ENCODE measurements at places on chromosomes 13 and 19.

DNA sequence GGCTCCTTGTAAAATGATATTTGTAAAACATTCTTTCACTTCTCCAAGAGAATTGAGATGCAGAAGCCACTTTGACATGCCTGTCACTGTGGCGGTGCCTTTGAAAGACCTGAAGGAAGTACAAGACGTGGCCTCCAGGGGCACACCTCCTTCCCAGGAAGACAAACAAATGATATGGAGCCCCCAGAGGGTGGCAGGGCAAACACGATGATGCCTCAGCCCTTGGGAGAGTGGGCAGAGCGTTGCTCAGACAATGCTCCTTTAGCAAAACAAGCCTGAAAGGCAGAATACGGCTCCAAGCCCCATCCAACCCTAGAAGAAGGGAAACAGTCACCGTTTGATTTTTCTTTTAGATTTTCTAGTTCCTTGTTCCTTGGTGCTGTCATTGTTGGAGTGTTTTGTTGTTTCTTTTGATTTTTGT lies 9.2 kb upstream of the ATP12A start:
- peak; percentile 21 for DNase-seq

- peak; percentile 54 for DNase-seq
Observed at GRCh38 chr19:40674291-40674690, 16.2 kb downstream of the NUMBL start.

DNA sequence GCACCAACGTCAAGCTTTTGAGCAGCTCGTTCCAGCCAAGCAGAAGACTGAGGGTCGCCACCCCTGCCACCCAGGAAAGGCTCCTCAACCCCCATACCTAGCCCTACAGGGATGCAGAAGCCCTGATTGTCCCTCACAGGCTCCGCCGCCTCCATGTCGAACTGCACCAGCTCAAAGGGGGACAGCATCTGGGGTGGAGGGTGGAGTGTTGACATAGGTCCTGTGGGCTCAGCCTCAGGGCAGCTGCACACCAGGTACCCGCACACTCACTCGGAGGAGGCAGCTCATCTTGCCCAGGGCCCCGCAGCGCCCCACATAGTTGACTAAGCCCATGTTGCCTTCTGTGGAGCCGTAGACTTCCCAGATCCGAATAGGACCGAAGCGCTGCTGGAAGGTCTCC lies 11.6 kb downstream of the SLC27A5 start:
- no peak for DNase-seq

GRCh38 chr13:110318920-110319319 lies 11.8 kb downstream of the COL4A2 start:
- DNase-seq: no peak

- no peak for DNase-seq
Observed at GRCh38 chr13:58919551-58919950, 1244.2 kb downstream of the DIAPH3 start.

DNA sequence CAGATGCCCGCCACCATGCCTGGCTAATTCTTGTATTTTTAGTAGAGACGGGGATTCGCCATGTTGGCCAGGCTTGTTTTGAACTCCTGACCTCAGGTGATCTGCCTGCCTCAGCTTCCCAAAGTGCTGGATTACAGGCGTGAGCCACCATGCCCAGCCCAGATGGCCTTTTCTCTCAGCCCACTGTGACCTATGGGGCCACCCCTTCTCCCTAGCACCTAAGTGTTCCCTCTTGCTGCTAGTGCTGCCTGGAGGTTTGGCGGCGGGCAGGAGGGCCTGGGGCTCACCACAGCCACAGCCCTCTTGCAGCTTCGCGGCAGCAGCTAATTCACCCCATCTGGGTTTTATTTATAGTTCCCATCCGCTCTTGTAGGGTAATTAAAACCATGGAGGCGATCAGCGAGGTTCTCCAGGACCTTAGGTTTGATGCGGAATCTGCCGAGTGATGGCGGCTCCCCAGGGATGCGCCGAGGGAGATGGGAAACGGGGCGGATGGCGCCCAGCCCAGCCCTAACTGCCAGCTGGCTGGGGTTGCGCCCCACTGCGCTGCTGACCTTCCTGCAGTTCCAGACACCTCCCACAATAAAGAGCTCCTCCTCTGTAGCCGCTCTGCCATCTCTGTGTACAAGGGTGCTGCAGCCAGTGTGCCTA lies 3.3 kb downstream of the REX1BD start:
- no peak for DNase-seq

GRCh38 chr13:85529218-85529594 lies 270.0 kb downstream of the SLITRK6 start:
- DNase-seq: no peak

DNA sequence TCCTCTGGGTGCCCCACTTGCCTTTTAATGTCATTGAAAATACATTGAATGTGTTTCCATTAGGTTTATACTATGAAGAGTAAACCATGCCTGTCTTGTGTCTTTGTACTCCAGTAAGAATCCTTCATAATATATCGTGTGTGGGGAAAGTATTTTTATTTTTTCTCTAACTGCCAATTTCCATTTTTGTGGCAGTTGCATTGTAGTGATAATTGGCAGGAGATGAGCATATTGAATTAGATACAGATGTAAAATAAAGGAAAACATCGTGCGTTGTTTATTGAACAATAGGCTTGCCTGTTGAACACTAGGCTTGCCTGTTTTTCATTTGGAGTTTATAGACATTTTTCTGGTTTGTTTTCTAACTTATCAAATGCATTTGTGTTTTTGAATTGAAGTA lies 218.8 kb downstream of the NBEA start:
- no peak for DNase-seq

DNA sequence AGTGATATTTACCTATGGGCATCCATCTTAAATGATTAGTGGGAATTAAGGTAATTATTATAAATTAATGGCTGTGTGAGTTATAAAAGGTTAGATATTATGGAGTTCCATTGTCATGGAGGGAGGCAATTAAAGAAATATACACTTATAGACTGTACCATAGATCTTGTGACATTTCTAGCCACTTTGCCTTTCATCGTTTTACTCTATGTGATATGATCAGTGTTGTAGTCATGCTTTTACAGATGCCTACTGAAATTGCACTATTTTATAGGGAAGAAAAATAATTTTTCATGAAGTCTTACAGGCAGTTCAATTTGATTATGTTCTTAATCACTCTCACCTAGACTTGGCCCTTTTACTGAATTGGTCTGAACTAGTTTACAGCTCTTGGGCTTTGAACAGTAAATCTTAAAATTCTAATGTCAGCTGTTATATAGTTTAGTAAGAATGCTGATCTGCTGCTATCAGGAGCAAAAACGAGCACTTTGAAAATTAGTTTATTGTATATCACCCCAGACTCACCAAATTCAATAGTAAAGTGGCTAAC lies 301.2 kb downstream of the GPC6 start:
- no peak for DNase-seq

GRCh38 chr13:111947026-111947810 lies 119.7 kb upstream of the SOX1 start:
- DNase-seq: peak; percentile 99

- no peak for DNase-seq
Observed at GRCh38 chr13:66842766-66843165, 387.4 kb downstream of the PCDH9 start.

DNA sequence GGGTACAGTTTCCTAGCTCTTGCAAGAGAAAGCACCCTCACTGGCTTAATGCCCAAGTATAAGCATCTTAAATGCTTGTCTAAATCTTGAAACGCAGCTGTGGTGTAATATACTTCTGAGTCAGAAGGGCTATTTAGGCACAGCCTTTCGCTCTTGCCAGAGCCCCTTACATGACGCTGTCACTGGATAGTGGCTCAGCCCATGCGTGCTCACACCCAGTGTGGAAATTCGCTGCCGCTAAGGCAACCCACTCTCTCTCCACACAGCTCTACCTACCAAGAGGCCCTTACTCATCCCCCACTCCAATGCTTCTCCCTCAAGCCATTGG lies 24.0 kb downstream of the UQCRFS1 start:
- peak; percentile 63 for DNase-seq

DNA sequence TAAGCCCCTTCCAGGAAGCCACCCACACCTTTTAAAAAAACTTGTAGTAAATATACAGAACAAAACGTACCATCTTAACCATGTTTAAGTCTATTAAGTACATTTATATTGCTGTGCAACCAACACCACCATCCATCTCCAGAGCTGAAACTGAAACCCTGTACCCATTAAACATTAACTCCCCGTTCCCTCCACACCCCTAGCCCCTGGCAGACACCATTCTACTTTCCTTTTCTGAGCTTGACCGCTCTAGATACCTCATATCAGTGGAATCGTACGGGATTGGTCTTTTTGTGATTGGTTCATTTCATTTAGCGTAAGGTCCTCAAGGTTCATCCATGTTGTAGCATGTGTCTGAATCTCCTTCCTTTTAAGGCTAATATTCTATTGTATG lies 13.0 kb upstream of the SPATA13 start:
- DNase-seq: no peak

GRCh38 chr19:44570984-44571684 lies 41.7 kb upstream of the CEACAM20 start:
- peak; percentile 53 for DNase-seq

- DNase-seq: no peak
Observed at GRCh38 chr13:46071590-46072249, 19.2 kb upstream of the ZC3H13 start.

GRCh38 chr13:44048326-44048725 lies 168.6 kb downstream of the LACC1 start:
- no peak for DNase-seq

GRCh38 chr13:110225003-110225402 lies 82.0 kb downstream of the COL4A1 start:
- no peak for DNase-seq

- no peak for DNase-seq
Observed at GRCh38 chr13:45882626-45883025, 31.1 kb upstream of the SIAH3 start.

- no peak for DNase-seq
Observed at GRCh38 chr13:93981426-93981977, 498.0 kb downstream of the DCT start.

- DNase-seq: no peak
Observed at GRCh38 chr13:93853912-93854311, 625.6 kb downstream of the DCT start.

- DNase-seq: no peak
Observed at GRCh38 chr13:92260363-92260762, 861.9 kb downstream of the GPC5 start.

GRCh38 chr19:19263886-19264487 lies 9.1 kb downstream of the TM6SF2 start:
- no peak for DNase-seq

GRCh38 chr13:32907211-32907610 lies 109.0 kb upstream of the KL start:
- DNase-seq: no peak

DNA sequence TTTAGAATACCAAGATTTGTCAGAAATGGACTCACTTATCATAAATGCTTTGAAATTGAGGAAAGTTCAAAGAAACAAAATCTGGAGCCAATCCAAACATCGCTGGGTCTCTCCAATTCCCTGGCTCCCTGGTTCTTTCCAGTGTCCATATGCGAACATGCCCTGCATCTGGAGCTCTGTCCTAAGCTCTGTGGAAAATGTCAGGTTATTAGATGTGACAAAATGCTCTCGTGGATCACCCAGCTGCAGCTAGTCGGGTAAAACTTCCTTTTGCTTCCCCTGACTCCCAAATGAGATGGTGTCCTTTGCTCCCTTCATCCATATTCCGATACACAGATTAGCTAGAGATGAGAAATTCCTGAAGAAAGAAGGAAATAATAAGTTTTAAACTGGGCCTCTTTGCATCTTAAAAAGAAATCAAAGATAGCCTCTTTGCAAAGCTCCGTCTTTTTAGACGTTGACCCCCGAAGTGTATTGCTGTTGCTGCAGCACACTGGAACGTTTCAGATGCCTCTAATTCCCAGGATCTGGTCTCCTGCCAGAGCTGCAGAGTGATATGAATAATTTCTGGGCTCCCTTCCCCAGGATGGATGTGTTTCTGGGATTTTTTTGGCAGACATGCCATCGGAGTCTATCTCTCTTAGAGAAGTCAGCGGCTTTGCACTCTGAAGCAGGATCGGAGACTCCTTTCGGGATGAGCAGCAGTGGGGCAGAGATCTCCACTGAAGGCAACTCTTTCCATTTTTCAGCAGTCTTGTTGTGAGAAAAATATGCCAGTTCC lies 102.9 kb downstream of the TEX26 start:
- no peak for DNase-seq

GRCh38 chr19:5679289-5680083 lies 830 bp downstream of the MICOS13 start:
- peak; percentile 8 for DNase-seq

DNA sequence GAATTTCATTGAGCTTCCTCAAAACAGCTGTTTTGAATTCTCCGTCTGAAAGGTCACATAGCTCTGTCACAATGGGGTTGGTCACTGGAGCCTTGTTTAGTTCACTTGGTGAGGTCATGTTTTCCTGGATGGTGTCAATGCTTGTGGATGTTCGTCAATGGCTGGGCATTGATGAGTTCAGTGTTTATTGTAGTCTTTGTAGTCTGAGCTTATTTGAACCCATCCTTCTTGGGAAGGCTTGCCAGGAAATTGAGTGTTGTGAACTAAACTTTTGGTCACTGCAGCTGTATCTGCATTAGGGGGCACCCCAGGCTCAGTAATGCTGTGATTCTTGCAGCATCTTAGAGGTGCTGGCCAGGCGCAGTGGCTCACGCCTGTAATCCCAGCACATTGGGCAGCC lies 22.0 kb downstream of the BLOC1S3 start:
- no peak for DNase-seq

GRCh38 chr19:1177322-1178114 lies 3.5 kb upstream of the SBNO2 start:
- no peak for DNase-seq

GRCh38 chr19:43311706-43312105 lies 41.8 kb upstream of the CD177 start:
- DNase-seq: no peak

- DNase-seq: no peak
Observed at GRCh38 chr19:56748378-56748777, 76.8 kb upstream of the ZNF835 start.

- DNase-seq: no peak
Observed at GRCh38 chr19:934865-935479, 9.1 kb downstream of the ARID3A start.

GRCh38 chr13:114114006-114114640 lies 18.3 kb downstream of the RASA3 start:
- no peak for DNase-seq

DNA sequence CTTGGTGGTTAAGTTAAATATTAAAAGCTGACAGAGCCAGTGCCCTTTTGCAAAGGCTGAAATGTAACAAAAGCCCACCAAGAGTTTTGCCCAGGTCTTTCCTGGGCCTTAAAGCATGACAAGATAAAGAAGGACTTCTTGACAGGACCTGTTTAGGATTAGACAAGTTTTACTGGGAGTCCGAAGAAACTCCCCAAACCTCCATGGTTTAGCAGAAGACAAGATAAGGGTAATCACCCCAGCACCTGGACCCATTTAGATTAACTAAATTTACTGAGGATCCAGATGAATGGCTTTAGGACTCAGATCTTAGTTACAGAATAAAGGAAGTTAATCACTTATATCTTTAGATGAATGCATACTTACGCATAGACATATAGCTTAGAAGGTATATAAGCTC lies 14.8 kb upstream of the UFM1 start:
- DNase-seq: no peak

- no peak for DNase-seq
Observed at GRCh38 chr19:51119101-51119500, 5.6 kb upstream of the SIGLEC9 start.

- DNase-seq: peak; percentile 10
Observed at GRCh38 chr19:5718579-5719273, 1.2 kb downstream of the LONP1 start.

- DNase-seq: no peak
Observed at GRCh38 chr13:74755065-74755464, 620.9 kb upstream of the KLF12 start.

- DNase-seq: no peak
Observed at GRCh38 chr19:3013263-3013725, 15.8 kb downstream of the TLE2 start.

Data from DMS79 treated with DMSO at 0.1 percent for 48 hours (cell line).